CD4-positive, alpha-beta T cell treated with Interleukin-4 for 1 hour (primary cell): ENCODE measurements at places on chromosomes 5 and 9.
A peak's percentile ranks its signal among the peaks of the same experiment; 100 is the strongest.

- no peak for DNase-seq
Observed at GRCh38 chr5:15807248-15807647, 307.3 kb downstream of the FBXL7 start.

DNA sequence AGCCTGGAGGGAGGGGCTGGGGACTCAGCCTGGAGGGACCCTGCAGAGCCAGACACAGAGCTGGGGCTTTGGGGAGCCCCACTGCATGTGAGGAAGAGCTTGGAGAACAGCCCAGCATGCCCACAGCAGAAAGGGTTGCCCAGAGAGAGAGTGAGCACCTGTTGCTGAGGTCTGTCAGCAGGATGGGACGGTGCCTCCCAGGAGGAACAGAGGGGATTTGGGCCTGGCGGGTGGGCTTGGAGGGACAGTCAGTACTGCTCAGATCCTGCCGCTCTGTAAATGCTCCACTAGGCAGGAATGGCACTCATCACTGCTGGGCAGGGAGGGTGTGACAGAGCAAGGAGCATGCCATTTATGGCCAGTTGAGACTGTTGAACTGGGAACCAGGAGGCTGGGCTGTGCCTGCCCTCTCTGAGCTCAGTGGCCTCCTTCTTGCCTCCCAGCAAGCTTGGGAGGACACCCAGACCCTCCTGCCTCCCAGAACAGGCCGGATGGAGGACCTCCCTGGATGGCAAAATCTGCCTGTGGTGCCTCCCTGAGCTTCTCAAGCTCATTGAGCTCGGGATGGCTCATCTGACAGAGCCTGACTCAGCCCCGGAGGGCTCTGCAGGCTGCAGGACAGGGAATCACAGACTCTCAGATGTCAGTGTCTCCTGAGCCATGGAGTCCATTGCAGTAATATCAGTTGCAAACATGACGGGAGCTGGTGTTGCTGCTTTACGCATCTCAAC, 786 bp upstream of the HRCT1 start:
- DNase-seq, result no peak

DNA sequence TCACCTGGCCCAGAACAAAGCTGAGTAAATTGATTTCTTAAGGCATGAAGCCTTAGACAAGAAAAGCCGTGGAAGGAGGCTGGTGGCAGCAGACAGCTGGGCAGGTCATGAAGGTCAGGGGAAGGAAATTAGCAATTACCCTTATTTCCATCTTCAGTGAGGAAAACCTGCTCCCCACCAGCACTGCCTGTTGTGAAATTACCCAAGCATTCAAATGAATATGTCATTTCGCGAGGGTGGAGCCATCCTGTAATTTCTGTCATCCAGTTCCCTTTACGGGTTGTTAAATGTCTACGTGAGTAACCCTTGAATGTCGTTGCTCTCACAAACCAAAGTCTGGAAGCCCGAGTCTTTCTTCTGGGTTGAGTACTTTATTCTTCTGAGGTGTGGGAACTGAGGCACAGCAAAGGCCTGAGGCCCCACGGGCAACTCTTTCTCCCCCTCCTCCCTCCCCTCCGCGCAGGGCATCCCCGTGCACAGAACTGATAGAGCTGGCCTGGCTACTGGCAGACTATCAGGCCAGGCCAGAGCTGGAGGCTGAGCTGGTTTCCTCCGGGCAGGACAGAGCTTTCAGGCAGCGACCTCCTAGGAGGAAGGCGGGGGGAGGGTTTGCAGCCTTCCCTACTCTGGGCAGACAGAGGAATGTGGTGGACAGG, 22.0 kb upstream of the AK3 start:
- peak; percentile 50 for DNase-seq

DNA sequence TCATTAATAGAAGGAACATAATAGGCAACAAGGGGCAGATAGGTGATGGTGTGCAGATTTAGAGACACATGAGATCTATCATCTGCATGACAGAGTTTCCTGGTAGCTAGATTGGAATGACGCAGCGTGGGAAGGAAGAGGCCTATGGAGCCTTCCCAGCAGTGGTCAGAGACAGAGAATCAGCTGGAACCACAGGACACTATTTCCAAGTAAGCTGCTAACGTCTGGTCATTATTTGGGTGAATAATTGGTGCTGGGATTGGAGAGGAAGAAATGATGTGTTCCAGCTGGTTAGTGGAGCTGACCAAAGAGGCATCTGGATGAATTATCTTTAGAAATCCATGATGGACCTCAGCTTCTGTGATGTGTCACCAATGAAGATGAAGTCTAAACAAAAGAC, 91.2 kb upstream of the PRR16 start:
- no peak for DNase-seq

DNA sequence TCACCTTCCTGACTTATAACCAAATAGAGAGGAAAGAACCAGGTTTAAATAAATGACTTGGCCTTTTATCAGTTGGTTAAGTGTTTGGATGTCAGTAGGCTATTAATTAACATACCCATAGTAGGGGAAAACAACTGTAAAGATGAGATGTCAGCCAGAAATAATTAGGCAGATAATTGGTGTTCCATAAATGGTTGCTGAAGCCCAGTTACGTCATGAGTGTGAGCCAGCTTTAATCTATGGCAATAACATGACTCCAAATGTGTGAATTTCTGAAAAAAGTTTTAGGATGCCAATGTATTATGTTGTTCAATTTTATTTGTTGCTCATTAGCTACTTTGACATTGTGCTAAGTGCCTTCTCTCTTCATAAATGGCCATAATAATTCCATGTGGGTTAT, 180.5 kb downstream of the FBXL7 start:
- no peak for DNase-seq

DNA sequence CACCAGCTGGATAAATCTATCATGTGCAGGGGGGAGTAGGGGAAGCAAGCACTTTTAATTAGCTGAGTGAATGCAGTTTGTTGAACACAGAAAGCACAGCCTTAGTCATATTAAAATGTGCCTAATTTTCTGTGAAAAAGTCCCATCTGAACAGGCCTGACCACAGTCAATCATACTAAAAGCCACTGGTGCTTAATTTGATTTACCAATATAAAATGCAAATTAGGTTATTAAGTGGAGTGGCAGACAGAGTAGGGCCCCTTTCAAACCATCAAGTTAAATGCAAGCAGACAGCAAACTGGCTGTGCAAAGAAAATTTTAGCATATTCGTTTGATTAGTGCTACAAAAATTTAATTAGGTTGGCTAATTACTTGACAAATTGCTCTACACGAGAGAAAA, 176.1 kb downstream of the ISL1 start:
- no peak for DNase-seq

- DNase-seq, result no peak
Observed at GRCh38 chr9:76369583-76369982, 24.6 kb downstream of the RFK start.

- no peak for DNase-seq
Observed at GRCh38 chr5:105730982-105731381, 1939.8 kb downstream of the EFNA5 start.

DNA sequence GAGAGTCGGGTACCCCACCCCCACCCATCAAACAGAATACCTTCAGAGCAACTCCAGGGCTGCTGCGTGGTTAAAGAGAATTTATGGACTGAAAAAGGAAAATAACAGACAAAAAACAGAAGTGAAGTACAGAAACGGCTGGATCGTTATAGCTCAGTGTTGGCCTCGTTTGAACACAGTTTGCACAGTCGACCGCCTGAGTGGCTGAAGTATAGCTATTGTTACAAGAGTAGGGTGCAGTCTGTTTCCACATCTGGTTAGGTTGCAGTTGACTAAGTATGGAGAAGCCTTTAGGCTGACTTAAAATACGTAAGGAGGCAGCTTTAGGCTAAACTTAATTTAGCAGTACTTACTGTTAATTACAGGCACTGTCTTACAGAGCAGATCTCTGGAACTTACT, 121.2 kb downstream of the GCNT1 start:
- DNase-seq, result no peak

GRCh38 chr9:121945849-121946248, 147.3 kb downstream of the TTLL11 start:
- DNase-seq, result no peak

- no peak for DNase-seq
Observed at GRCh38 chr5:10201223-10201868, 48.3 kb downstream of the ATPSCKMT start.

DNA sequence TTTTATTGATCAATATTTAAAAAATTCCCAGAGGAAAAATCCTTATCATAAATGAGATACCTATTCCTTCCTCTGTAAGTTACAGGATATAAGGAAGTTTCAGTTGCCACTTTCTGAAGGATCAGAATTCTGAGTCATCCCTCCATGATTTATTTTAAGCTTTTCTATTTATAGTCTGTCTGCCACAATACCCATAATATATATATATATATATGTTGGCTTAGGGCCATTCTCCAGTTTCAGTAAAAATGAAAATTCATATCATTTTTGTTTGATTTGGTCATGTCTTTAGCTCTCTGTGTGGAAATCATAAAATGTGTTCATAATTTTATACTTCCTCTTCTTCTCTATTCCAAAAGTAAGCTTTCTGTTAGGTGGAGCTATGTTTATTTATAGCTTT, 215.8 kb upstream of the CYLC2 start:
- no peak for DNase-seq

GRCh38 chr9:219670-220365, 5.2 kb downstream of the DOCK8 start:
- no peak for DNase-seq

GRCh38 chr5:137802282-137803210, 48.4 kb upstream of the HNRNPA0 start:
- DNase-seq, result no peak

DNA sequence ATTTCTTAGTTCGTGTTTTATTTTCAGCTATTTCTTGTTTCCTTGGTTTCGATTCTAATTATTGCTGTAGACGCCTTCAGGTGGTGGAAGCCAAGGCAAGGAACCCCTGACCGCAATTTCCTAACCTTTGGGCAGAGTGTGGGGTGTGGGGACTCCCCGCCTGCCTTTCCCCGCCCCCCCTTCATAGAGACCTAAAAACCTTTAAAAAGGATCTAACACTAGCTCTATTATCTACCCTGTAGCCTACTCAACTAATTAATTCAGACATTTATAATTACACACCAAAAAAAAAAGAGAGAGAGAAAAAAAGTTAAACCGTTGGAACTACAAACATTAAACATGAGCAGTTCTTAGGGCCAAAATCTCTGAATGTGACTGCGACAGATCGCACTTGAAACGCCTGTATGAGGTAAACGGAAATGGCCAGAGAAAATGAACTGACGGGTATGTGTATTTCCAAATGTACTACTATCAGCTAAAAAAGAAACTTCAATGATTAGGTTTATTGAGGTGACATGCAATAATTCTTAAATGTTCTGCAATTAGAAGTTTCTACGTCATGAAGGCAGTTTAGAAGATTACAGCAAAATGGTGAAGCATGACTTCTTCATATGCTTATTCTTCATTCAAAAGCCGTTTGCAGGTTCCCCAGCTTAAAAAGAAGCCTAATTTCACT, 19.0 kb upstream of the FER start:
- peak; percentile 61 for DNase-seq

- DNase-seq, result no peak
Observed at GRCh38 chr5:63697811-63698210, 264.4 kb downstream of the HTR1A start.

GRCh38 chr5:36637101-36637500, 30.7 kb downstream of the SLC1A3 start:
- DNase-seq, result no peak

DNA sequence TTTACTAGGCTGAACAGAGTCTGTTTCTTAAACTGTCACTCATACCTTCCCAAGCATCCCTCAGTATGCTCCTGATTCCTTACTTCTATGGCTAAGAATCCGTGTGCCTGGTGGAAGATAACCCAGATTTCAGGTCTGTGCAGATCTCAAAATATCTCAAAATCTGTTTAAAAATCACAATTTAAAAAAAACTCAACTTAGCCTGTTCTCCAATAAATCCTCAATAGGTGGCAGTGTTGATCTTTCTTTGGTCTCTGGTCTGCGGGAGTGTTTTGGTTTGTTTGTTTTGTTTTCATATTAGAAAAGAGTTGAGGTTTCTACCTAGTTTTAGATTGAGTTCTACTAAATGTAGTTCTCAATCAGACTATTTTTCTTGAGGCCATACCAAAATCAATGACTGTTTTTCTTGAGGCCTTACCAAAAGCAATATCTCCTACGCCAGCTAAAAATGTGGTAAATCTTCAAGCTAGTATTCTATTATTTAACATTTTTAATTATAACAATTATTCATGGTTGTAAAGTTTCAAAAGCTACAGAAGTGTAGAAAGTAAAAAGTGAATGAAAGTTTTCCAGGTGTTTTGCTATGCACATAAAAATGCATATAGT, 57.9 kb downstream of the TGFBR1 start:
- DNase-seq, result peak; percentile 48

DNA sequence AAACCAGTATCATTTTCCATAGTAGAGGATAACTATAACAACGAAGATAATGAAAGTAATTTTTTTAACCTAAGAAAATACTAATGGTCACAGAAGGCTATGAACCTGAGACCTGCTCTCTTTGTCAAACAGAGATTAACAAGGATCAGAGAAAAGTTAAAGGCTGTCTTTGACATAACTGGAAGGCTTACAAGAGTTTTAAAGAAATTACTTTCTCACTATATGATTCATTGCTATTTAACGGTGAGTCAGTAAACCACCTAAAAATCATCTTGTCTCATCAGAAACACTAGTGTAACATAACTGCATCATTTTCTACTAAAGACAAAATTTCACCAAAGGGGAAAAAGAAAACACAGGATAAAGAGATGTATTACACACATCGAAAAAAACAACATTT, 19.3 kb downstream of the MLANA start:
- no peak for DNase-seq

- no peak for DNase-seq
Observed at GRCh38 chr9:81829195-81829882, 98.9 kb upstream of the SPATA31D4 start.

DNA sequence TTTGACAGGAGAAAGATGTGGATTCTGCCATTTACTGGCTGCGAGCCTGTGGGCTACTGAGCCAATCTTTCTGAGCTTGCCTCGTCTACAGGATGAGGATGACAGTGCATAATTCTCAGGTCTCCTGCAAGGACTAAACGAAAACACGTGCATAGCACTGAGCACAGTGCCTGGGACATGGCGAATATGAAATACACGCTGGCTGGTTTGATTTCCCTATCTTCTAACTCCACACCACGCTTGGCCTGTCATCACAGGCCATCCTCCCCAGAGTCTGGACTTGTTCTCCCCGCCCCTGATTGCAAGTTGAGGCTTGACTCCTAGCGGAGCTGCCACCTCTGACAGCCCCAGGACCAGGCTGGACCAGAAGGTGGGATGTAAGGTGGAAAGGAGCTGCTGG, 37.9 kb downstream of the ARPC5L start:
- DNase-seq, result no peak

- no peak for DNase-seq
Observed at GRCh38 chr9:86807367-86807976, 139.8 kb downstream of the GAS1 start.

- no peak for DNase-seq
Observed at GRCh38 chr9:133943036-133943780, 48.9 kb downstream of the VAV2 start.
